Mesenteric fat pad (tissue), 1 donor: ENCODE measurements at places on chromosomes 4 and X. TPM values are rescaled to one million over a fixed set of nuclear protein-coding genes. Genes with fewer than 3 reads are reported as not detected.

DNA sequence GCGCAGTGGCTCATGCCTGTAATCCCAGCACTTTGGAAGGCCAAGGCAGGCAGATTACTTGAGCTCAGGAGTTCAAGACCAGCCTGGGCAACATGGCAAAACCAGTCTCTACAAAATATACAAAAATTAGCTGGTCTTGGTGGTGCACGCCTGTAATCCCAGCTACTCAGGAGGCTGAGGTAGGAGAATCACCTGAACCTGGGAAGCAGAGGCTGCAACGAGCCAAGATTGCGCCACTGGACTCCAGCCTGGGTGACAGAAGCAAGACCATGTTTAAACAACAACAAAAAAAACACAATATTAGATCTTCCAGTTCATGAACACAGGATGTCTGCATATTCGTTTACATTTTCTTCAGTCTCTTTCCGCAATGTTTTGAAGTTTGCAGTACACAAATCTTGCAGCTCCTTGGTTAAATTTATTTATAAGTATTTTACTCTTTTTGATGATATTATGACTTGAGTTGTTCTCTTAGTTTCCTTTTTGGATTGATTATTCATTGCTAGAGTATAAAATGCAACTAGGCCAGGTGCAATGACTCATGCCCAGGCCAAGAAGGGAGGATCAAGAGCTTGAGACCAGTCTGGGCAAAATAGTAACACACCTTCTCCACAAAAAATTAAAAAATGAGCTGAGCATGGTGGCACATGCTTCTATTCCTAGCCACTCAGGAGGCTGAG, 30.4 kb upstream of the ABCG2 start:
- no peak for DNase-seq

DNA sequence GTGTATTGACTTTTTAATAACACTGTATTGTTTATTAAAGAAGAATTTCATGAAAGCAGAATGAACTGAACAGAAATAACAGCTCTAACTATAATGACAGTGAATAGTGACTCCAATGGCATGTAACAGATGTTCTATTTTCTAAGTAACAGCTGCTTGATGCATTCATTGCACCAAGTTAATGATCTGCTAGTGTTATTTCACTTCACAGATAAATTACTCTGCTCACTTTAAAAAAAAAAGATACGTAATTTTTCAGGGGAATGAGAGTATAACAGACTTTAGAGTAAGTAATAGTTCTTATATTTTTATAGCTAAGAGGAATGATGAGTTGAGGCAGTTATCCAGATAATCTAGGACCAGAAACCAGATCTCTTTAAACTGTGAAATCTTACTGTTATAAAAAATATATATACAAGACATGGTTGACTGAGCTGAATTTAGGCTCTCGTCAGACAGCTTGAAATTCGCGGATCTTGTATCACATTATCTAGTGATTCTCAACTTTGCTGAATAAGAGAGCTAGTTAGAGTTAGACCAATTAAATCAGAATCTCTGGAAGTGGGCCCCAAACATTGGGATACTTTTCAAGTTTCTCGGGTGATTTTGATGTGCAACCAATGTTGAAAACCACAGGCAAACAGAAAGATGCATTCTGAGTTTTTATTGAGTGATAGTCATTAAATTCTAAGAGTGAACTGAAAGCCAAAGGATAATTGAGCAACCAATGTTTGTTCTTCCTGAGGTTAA, 840.7 kb downstream of the DMD start:
- DNase-seq: no peak

DNA sequence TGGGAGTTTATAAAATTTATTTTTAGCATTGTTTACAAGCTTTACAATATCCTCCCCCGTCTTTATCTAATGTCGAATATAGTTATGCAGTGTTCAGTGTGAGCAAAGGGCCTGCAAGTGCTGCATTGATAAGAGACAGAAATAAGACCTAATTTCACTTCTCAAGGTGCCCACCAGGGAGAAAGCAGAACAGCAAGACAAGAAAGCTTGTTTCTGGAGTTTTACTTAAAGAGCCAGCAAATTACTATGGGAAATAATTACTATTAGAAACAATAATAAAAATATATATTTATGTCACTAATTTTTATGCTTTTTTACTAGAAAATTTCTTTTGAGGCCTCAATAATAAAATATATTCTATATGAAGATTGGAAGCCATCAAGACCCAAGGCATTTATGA, 2677.7 kb downstream of the ARAP2 start:
- no peak for DNase-seq

PLK4 gene
- 0.61 TPM for total RNA-seq

DNA sequence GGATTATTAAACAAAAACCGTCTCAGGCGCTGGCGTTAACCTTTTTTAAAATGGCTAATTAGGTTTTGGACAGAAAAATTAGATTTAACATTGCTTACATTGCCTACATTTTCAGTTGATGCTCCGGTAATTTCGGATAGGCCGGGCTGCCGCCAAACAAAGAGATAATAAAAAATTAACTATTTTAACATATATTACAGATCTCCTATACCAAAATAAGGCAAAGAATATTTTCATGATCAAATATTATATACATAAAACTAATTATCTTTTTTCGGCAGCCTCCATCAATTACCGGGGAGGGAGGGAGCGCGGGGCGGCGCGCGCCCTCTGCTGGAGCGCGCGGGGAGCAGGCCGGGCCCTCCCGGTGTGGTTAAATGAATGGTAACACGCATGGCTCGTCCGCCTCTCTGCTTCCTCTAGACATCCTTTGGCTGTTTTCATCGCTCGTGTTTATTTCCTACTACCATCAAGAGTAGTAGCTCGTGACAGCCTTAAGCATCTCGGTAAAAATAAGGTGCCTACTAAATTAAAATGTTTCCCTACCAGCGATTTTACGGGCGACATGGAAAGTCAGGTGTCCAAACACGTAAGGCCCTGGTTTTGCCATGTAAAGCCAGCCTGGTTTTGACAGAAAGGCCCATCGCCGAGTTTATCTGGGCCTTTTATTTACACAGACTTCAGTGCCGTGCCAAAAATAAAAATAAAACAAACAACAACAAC, 52.4 kb upstream of the TMEM33 start:
- no peak for DNase-seq

DNA sequence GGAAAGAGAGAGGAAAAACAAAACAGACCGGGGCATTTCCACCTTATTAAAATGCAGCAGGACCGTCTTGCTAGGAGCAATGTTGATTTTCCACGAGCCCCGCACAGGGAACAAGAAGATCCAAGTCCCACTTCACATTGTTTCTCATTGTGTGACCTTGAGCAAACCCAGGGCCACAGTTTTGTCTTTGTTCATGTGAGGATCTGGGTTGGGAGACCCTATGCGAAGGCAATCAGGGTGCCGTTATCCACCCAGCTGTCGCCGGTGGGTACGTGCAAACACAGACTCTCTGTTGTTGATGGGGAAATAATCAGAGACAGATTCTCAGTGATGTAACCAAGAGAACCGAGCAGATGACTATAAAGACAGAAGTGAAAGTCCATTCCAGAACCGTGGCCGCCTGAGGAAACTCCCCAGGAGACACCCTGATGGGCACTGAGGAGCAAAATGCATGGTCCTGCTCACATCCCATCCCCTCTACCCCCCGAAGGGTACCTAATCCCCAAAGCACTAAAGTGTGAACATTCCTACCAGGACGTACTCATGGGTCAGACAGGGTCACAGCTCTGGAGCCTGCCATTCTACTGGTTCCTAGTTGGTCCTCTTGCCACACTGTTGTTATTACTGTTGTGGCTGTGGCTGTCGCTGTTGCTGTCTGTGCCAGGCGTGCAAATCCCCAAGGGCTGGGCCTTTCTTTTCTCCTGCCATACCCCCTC, 102.7 kb upstream of the RBPJ start:
- DNase-seq: no peak

GAGE12H gene
- not detected for total RNA-seq

DNA sequence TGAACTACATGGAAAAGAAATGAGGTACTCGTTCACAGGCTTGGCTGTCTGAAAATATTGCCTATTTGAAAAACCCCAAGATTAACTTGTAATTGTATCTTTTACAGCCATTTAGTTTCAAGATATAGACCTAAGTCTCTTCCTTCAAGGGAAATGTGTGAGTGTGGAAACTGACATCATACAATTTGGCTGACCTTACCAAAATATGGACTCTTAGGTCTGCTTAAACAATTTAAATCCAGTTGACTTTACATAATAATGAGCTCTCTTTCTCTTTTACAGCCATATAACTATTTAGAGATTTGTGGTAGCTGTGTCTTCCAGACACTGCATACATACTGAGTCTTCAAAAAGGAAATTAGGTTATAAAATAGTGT, 186.9 kb downstream of the NR3C2 start:
- no peak for DNase-seq

DNA sequence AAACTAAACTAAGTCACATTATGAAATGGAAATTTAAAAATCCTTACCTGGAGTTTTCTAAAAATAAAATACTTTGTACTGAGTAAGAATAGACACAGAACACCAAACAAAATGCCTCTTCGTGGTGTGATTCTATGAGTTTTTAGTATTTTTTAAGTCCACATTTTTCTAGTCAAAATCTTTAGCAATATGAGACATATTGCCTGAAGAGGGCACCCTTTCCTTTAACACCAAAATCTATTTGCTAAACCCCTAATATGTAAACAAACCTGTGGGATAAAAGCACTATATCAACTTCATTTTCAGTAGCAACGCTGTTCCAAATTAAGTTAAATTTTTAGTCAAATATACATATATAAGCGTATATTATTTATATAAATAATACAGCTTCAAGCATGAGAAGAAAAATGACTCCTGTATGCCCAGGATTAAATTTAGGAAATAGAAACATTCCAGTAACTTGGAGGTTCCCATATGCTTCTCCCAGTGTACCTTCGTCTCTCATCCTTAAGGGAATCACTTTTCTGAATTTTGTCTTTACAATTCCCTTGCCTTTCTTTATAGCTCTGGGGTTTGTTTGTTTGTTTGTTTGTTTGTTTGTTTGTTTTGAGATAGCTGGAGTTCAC, 23.0 kb upstream of the PGM2 start:
- DNase-seq: no peak

DRD5 gene
- not detected for total RNA-seq

- no peak for DNase-seq
These were observed 234.3 kb downstream of the PALLD start for GRCh38 chr4:168731006-168731636.

DNA sequence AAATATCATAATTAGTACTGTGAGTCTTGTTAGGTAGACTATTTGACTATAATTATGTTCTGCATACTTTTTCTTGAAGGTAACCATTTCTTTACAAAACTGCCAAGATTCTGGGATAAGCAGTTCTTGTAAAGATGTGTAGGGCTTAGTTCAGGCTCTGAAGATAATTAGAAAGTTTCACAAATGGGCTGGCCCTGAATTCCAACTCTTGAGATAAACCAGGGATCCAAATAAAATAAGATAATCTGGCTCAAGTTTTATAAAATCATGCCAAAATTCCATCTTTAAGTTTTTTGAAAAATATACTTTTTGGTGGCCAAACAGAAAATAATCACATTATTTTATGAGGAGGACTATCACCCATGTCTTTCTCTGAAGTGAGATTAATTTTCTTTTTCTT, 35.5 kb upstream of the GLRB start:
- no peak for DNase-seq

- DNase-seq: no peak
These were observed 179.7 kb upstream of the RASGEF1B start for GRCh38 chr4:81651243-81651899.

DNA sequence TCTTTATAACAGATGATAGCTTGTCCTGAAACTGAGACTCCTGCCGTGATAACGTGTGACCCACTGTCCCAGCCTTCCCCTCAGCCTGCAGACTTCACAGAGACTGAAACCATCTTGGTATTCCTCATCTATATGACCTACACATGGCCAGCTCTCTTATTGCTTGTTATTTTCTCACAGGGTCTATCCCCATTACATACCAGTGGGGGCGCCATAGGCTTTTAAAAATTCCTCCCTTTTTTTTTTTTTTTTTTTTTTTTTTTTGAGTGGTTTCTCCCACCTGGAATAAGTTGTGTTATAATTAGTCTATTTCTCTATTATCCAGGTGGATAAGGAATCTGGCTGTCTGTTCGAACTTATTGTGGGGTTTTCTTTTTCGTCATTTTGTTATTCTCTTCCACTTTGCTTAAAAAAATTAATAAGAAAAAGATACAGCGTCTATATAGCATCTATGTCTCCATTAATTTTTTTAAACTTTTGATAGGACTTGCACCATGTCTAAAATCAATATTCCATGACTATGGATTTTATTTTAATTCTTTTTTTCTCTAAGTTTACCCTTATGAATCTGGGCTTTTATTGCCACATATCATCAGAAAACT, 47.2 kb downstream of the GYG2 start:
- no peak for DNase-seq

DNA sequence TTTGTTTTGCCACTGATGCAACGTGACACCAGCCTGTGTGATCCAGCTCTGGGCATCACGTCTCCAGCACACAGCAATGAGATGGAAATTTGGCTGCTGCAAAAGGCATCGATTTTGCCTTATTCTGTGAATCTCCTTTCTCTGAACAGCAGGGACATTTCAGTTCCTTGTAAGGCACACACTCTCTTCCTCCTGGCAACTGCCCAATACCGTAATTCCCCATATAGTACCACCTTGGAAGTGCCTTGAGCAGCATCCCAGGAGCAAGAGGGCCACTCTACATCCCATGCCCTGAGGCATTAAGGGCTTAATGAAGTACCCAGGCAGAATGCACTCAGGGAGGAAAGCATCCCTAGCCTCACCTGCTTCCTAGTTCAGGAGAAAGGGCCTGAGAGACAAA, 10.5 kb upstream of the MAMLD1 start:
- no peak for DNase-seq

- DNase-seq: no peak
These were observed 7.5 kb downstream of the KLHL15 start for GRCh38 chrX:24019448-24019847.

DNA sequence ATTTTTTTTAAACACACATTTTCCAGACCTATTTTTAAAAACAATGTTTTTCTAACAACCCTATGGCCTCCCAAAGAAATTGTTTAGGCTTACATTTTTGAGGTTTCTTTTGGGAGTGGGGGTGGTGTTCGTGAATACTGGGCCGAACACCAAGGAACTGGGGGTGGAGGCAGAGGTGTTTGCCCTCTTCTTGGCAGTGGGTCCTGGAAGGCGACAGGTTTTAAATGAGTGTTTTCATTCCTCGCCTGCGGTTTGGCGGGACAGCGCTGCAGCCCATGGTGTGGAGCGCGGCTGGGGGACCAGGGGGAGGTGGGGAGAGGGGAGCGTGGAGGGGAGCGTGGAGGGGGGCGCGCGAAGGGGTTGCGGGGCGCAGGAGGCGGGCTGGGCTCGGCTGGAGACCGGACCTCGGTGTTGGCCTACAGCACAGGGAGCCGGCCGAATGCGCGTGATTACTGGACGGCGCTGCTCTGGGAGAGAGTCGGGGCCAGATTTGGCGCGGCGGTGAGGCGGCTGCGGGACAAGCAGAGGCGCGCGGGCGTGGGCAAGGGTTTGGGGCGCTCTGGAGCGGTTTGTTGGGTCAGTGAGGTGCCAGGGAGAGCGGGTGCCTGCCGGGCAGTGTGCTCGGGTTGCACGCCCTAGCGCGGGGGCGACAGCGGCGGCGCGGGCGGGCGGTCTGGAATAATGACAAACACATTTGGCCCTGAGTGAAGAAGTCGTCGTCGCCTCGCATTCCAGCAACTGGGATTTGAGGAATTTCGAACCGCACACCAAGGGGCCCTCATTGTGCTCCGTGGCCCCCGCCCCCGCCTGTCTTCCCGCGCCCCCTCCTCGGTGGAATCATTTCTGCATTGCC, 764 bp downstream of the PDGFRA start:
- DNase-seq: no peak

GRCh38 chr4:58359590-58359989, 1249.4 kb upstream of the IGFBP7 start:
- no peak for DNase-seq

LRIT3 gene
- 0.16 TPM for total RNA-seq
